ENCODE measurements at places on chromosomes 6 and 20. TPM values are rescaled to one million over a fixed set of nuclear protein-coding genes. Genes with fewer than 3 reads are reported as not detected.
A peak's percentile ranks its signal among the peaks of the same experiment; 100 is the strongest.

DNA sequence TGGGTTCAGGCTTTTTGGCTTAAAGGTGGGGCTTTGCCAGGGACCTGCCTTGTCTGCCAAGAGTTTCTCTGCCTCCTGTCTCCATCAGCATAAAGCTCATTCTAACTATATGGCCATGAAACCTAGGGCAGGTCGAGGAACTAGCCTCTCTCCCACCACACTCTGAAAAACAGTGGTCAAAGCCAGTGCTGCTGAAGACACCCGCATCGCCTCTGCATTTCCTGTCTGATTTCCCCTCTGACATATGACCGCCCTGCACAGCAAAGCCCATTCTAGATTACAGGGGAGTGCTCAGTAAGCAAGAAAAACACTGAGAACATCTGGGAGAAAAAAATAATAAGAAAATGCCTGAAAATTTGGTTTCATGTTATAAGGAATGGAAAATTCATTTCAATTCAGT, 573.6 kb downstream of the PRKN start:
- H3K27me3 ChIP-seq = no peaks in the 10 kb centered on the region
- no peak for DNase-seq
- no peak overlapping the region for H3K4me3 ChIP-seq

DNA sequence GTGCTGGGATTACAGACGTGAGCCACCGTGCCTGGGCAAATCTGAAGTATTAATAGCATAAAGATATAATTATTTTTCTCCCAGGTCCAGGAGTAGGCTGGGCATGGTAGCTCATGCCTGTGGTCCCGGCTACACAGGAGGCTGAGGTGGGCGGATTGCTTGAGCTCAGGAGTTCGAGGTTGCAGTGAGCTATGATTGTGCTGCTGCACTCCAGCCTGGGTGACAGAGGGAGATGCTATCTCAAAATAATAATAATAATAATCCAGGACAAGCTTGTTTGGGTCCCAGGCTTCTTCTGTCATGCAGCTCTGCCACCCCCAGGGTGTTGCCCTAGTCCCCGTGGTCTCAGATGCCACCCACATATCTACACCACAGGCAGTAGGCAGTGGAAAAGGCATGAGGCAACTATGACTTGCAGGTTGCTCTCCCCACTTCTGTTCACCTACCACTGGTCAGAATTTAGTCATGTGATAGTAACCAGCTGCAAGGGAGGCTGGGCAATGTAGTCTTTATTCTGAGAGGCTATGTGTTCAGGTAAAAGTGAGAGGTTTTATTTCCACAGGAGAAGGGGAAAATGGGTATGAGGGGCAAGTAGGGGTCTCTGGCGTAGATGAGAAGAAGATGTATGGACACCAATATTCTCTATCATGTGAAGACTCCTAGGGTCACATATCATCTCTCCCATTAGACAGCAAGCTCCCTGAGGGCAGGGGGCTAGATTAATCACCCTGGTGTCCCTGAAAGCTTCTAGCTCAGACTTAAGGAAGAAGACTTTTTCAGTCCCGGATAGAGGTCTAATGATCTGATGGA, 25.7 kb downstream of the TCF15 start:
- no peak for DNase-seq
- no peak overlapping the region for H3K27ac ChIP-seq
- H3K4me3 ChIP-seq = no peak overlapping the region

DNA sequence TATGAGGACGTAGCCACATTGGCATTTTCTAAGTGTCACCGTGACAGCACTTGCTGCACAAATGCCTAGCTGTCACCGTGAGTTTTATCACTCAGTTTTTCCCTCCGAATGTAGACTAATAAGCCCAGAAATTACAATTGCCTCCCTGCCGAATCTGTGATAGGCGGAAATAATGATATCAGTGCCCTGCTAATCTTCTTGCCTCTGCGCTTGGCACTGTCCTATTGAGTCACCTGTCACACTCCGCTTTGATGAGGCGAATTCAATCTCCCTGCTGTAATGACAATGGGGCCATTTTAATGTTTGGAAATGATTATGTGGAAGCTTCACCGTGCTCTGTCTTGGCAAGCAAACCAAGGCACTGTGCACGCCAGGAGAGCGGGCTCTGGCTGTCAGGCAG, 112.8 kb downstream of the LINC00237 start:
- no peaks in the 10 kb centered on the region for H3K4me1 ChIP-seq
- no peaks in the 10 kb centered on the region for H3K36me3 ChIP-seq
- H3K27ac ChIP-seq = no peak overlapping the region
- no peak overlapping the region for H3K4me3 ChIP-seq
- H3K27me3 ChIP-seq = peaks cover 20% of the 10 kb centered on the region

DNA sequence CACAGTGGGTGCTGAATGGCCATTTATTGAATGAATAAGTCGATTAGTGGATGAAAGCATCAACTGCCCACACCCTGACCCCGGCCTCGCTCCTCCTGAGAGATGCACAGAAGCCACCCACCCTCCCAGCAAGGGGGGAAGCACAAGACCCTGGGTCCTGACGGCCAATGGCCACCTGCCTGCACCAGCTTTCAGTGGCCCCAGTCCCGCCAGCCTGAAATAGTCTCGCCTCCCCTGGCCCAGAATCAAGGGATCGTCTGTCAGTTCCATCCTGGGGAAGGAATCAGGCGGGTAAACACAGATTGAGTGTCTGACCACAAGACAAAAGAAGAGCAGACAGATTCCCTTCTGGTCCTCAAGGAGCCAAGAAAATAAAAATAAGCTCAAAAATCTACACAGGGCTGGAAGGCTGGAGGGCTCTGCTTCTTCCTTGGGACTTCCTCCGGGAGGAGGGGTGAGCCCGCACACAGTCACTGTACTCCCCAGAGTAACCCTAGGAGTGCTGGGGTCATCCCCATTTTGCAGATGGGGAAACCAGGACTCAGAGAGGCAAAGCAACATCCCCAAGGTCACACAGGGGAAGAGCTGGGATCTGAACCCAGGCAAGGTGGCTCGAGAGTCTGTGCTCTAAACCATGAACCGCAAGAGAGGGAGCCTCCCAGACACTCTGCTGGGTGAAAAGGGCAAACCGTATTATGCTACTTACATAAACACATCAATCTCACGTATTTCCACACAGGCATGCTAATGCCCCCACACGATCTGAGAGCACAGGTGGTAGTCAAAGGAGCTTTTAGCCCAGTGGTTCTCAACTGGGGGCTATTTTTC, 7.8 kb downstream of the PREX1 start:
- H3K27ac ChIP-seq = no peak overlapping the region
- H3K27me3 ChIP-seq = no peaks in the 10 kb centered on the region
- DNase-seq = no peak
- no peak overlapping the region for H3K4me3 ChIP-seq
- H3K36me3 ChIP-seq = peaks cover 2% of the 10 kb centered on the region

- H3K27ac ChIP-seq = no peak overlapping the region
- H3K4me1 ChIP-seq = no peaks in the 10 kb centered on the region
- no peaks in the 10 kb centered on the region for H3K27me3 ChIP-seq
Measured at GRCh38 chr6:145829950-145830349, 15.4 kb upstream of the FBXO30 start.

GRCh38 chr6:108562503-108562993, 1.8 kb downstream of the FOXO3 start:
- H3K4me3 ChIP-seq = peak overlapping the region; percentile 95
- peaks cover 6% of the 10 kb centered on the region for H3K36me3 ChIP-seq
- peak; percentile 23 for DNase-seq

Gene PRDM1
- total RNA-seq = 1.7 TPM

Gene NHSL1
- 56.6 TPM for total RNA-seq

Gene TGM2
- total RNA-seq = 1.2 TPM
